Hepatocyte (in vitro differentiated cells): ENCODE measurements at places on chromosomes 1 and 21. TPM values are rescaled to one million over a fixed set of nuclear protein-coding genes. Genes with fewer than 3 reads are reported as not detected.

Gene SH2D1B
- not detected in 2 replicates for total RNA-seq

Gene PLXNA2
- 8.3 and 9.8 TPM in 2 replicates for total RNA-seq

Gene IL20
- total RNA-seq: not detected in 2 replicates

Gene CCDC181
- 0.52 and 1.3 TPM in 2 replicates for total RNA-seq

Gene PEF1
- total RNA-seq: 70.7 and 85.9 TPM in 2 replicates

Gene NOTCH2
- 68.7 and 85.8 TPM in 2 replicates for total RNA-seq

Gene TMEM82
- 10.7 and 11.9 TPM in 2 replicates for total RNA-seq
